PC-3 (cell line): ENCODE measurements at places on chromosomes 1 and 21. TPM values are rescaled to one million over a fixed set of nuclear protein-coding genes. Genes with fewer than 3 reads are reported as not detected.

AK5 gene
- 3.4 and 3.8 TPM in 2 replicates for total RNA-seq

DNA sequence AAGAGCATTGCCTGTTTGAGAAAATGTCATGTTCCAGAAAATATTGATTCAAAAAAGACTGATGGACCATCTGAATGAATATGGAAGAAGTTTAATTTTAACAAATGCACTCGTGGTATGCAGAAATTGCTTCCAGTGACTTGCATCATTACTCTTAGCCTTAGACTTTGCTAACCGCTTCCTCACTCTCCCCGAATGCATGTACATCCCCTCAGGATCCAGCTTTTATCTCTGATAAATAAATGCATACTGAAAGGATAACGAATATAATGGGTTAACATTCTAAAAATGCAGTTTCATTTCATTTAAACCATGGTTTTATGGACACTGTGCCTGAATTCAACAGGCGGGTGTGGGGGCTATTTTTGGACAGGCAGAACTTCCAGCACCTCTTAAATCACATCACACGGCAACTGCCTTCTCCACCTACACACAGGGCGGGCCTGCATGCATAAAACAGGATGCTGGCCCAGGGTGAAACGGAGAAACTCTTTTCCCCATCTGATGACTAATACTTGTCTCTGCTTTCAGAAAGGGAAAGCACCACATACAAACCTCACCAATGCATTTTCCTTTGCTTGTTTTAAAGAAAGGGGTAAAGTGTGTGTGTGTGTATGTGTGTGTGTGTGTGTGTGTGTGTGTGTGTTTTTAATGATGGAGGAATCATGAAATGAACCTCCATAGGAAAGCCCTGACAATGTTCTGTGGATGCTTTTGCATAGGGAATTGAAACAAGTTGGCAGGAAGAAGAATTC lies 48.7 kb downstream of the SPAG17 start:
- no peak overlapping the region for H3K27ac ChIP-seq
- no peak overlapping the region for H3K4me3 ChIP-seq
- no peaks in the 10 kb centered on the region for H3K36me3 ChIP-seq
- no peaks in the 10 kb centered on the region for H3K27me3 ChIP-seq

DNA sequence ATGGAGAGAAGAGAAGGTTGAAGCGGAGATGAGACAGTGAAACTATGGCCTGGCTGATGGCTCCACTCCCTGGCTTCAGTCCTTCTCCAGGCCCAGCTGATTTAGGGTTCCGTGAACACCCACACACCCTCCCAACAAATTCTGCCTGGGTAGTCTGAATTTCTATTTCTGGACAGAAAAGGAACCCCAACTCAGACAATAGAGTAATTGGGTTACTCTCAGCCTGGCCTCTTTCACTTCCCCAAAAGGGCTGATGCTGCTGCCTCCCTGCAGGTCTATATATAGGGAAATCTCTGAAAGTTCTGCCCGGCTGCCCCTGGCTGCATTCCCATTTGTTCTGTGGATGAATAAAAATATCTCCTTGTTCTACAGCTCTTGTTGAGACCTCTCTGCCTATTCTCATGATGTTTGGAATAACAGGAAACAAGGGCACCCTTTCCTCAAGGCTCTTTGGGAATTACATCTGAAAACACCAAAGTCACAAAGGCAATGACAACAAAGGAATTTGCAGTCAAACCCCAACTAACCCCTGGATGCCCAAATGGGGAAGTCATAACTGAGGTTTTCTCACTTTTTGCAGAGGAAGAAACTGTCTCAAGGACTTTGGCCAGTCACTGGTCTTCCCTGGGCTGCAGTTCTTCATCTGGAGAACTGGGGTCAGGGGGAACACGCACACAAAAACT lies 11.4 kb upstream of the ZSCAN20 start:
- H3K27me3 ChIP-seq: no peaks in the 10 kb centered on the region
- DNase-seq: no peak
- H3K4me3 ChIP-seq: no peak overlapping the region
- no peak overlapping the region for H3K27ac ChIP-seq
- peaks cover 28% of the 10 kb centered on the region for H3K4me1 ChIP-seq
- no peaks in the 10 kb centered on the region for H3K36me3 ChIP-seq

DNA sequence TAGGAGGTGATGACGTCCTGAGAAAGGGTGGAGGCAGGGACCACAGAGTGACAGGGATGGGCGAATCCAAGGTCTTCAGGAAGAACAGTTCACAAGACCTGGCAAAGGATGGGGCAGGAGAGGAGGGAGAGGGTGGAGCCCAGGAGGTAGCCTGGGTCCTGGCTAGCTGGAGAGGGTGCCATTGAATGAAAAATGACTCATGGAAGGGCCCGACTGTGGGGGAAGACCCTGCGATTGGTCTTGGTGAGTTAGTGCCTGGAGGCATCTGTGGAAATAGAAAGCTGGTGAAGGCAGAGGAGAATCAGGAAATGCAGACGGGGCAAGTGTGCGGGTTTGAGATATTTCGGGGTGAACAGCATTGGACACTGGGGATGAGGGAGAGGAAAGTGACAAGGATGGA lies 60.3 kb upstream of the SLC45A1 start:
- H3K4me3 ChIP-seq: no peak overlapping the region
- H3K36me3 ChIP-seq: no peaks in the 10 kb centered on the region
- H3K4me1 ChIP-seq: peaks cover 30% of the 10 kb centered on the region
- peak overlapping the region; percentile 97 for H3K27ac ChIP-seq
- no peaks in the 10 kb centered on the region for H3K27me3 ChIP-seq

- no peak overlapping the region for H3K4me3 ChIP-seq
- H3K36me3 ChIP-seq: no peaks in the 10 kb centered on the region
- DNase-seq: no peak
- H3K27ac ChIP-seq: no peak overlapping the region
- H3K27me3 ChIP-seq: no peaks in the 10 kb centered on the region
- peaks cover 4% of the 10 kb centered on the region; the same call in 1 of the 2 replicates for H3K4me1 ChIP-seq
These were observed 476.7 kb upstream of the CAMK1G start for GRCh38 chr1:209106861-209107260.

- H3K4me1 ChIP-seq: peaks cover 60% of the 10 kb centered on the region
- H3K36me3 ChIP-seq: no peaks in the 10 kb centered on the region
- peak within 1 kb of the TSS; percentile 36 for H3K27ac ChIP-seq
- no peaks in the 10 kb centered on the region for H3K27me3 ChIP-seq
- peak; percentile 71 for DNase-seq
- H3K4me3 ChIP-seq: peak within 1 kb of the TSS; percentile 85
These were observed at the start of gene PTGFRN for GRCh38 chr1:116909512-116910378. TSS of gene PTGFRN (plus strand) at chr1:116909916. CDS start at chr1:116910204, 288 bp downstream.

GRCh38 chr1:181175356-181175910 lies 86.9 kb downstream of the IER5 start:
- H3K27ac ChIP-seq: no peak overlapping the region
- no peak overlapping the region for H3K4me3 ChIP-seq
- no peaks in the 10 kb centered on the region for H3K4me1 ChIP-seq

- H3K36me3 ChIP-seq: no peaks in the 10 kb centered on the region
- H3K4me1 ChIP-seq: no peaks in the 10 kb centered on the region
- H3K4me3 ChIP-seq: no peak overlapping the region
These were observed 179.7 kb upstream of the ST6GALNAC5 start for GRCh38 chr1:76687307-76688175.

VASH2 gene
- 4.7 TPM in 2 replicates for total RNA-seq

- H3K27ac ChIP-seq: no peak overlapping the region
- no peak overlapping the region for H3K4me3 ChIP-seq
- H3K36me3 ChIP-seq: no peaks in the 10 kb centered on the region
- no peaks in the 10 kb centered on the region for H3K27me3 ChIP-seq
- DNase-seq: peak; percentile 47
These were observed 322.1 kb upstream of the TMPRSS15 start for GRCh38 chr21:18725653-18726052.

GRCh38 chr1:212749821-212750535 lies 41.6 kb downstream of the NSL1 start:
- DNase-seq: peak; percentile 80
- H3K36me3 ChIP-seq: no peaks in the 10 kb centered on the region
- no peak overlapping the region for H3K4me3 ChIP-seq
- H3K27ac ChIP-seq: no peak overlapping the region

DNA sequence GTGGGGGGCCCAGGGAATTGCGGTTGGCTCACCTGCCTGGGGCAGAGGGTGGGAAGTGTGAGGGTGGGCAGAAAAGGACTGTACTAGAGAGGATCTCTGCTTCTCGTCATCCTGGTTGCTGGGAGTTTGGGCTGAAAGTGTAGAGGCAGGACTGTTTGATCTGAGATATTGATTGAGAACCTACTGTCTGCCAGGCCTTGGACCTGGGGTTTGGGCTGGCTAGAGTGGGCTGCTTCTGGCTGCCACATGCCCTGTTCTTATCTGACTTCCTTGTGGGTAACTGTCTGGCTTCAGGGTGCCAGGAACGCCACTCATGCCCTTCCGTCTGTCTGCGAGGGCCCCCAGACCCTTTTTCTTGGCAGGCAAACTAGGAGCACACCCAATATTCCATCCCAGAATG lies 200.9 kb downstream of the FOXD2 start:
- H3K4me1 ChIP-seq: no peaks in the 10 kb centered on the region
- H3K4me3 ChIP-seq: no peak overlapping the region
- H3K36me3 ChIP-seq: no peaks in the 10 kb centered on the region
- H3K27me3 ChIP-seq: peaks cover 13% of the 10 kb centered on the region

DNA sequence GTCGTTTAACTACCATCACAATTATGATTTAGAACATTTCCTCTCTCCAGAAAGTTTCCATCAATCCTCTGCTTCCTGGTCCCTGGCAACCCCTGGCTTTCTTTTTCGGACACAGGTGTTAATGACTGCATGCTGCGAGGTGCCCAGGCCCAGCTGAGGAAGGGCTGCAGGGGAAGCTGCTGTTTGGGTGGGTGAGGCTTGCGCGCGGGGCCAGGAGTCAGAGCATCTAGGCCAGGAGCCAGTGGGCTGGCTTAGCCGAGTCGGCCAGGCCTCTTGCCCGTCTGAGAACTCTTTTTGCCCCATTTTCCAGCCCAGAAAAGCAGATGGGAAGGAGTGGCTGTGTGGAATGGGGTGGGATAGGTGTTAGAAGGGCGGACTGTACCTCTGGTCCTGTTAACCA lies 51.5 kb downstream of the NAV1 start:
- no peaks in the 10 kb centered on the region for H3K36me3 ChIP-seq
- H3K27me3 ChIP-seq: no peaks in the 10 kb centered on the region
- no peak for DNase-seq
- H3K4me3 ChIP-seq: no peak overlapping the region
- H3K4me1 ChIP-seq: peaks cover 9% of the 10 kb centered on the region
- no peak overlapping the region for H3K27ac ChIP-seq

GRCh38 chr1:167515893-167516321 lies 2.4 kb downstream of the CD247 start:
- no peaks in the 10 kb centered on the region for H3K4me1 ChIP-seq
- H3K4me3 ChIP-seq: no peak overlapping the region
- no peaks in the 10 kb centered on the region for H3K36me3 ChIP-seq
- H3K27ac ChIP-seq: no peak overlapping the region
- H3K27me3 ChIP-seq: peaks cover 26% of the 10 kb centered on the region
- no peak for DNase-seq

ADAMTSL4 gene
- 0.81 and 0.87 TPM in 2 replicates for total RNA-seq

SYPL2 gene
- total RNA-seq: not detected in 2 replicates

- H3K4me3 ChIP-seq: peak overlapping the region; percentile 88
- peaks cover 27% of the 10 kb centered on the region for H3K36me3 ChIP-seq
- H3K27ac ChIP-seq: peak overlapping the region; percentile 39
- peaks cover 34% of the 10 kb centered on the region for H3K4me1 ChIP-seq
- peak; percentile 65 for DNase-seq
These were observed 2.5 kb downstream of the COL6A1 start for GRCh38 chr21:45983981-45984551.

- no peaks in the 10 kb centered on the region for H3K36me3 ChIP-seq
- no peak for DNase-seq
These were observed 316.7 kb downstream of the BRINP2 start for GRCh38 chr1:177487481-177487880.

DNA sequence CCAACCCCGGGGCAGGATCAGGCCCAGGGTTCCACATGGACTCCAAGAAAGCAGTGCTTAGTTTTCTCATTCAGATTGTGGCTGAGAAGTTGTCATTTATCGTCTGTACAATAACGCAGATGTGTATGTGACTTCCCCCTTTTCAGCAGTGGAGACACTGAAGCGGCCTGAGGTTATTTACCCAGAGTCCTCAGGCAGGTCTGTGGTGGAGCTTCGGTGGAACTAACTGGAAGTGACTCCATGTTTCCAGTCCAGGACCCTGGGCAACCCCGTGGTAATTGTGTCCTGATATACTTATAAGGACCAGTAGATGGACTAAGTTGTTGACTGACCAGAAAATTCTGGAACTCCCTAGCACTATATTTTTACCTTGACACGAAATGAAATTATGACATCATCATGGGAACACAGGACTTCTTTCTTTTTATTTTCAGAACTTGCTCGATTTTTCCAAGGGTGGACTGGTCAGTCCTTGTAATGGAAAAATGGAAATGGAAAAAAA lies 1.0 kb upstream of the IER5 start:
- peaks cover 28% of the 10 kb centered on the region for H3K36me3 ChIP-seq
- H3K4me3 ChIP-seq: peak overlapping the region; percentile 99
- H3K27ac ChIP-seq: peak overlapping the region; percentile 90
- no peaks in the 10 kb centered on the region for H3K27me3 ChIP-seq
- peaks cover 18% of the 10 kb centered on the region for H3K4me1 ChIP-seq

SH2D1B gene
- total RNA-seq: 0.04 TPM in 1 of 2 replicates, not detected in the other

- H3K27ac ChIP-seq: no peak overlapping the region
- H3K27me3 ChIP-seq: no peaks in the 10 kb centered on the region
- DNase-seq: no peak
- H3K36me3 ChIP-seq: peaks cover 58% of the 10 kb centered on the region
- peaks cover 4% of the 10 kb centered on the region for H3K4me1 ChIP-seq
These were observed 18.7 kb upstream of the GOLT1A start for GRCh38 chr1:204232526-204232925.

DNAH14 gene
- total RNA-seq: 36.6 and 42.8 TPM in 2 replicates

SPRR2B gene
- not detected in 2 replicates for total RNA-seq

CFAP107 gene
- not detected in 2 replicates for total RNA-seq

DNA sequence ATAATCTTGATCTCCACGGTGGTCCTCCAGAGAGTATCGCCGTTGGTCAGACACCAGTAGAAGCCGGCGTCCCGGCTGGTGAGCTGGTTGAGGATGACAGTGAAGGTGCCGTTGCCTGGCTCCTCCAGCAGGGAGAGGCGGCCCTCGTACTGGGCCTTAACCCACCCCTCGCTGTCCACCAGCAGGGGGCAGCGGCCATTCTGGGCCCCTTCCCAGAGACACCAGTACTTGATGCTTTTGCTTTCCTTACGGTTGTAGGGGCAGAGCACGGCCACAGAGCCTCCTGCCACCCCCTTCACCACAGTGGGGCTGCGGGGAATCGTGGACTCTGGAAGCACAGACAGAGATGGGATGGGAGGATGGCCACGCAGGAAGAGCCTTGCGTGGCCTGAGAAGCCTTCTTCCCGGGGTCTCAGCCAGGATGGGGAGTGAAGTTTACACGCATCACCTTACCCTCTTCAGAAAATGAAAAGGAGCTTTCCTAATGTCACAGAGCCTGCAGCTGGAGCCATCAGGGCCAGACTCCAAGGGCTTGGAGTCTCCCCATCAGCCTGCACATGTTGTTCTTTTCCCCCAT lies 10.7 kb downstream of the PIGR start:
- H3K27ac ChIP-seq: no peak overlapping the region
- no peaks in the 10 kb centered on the region for H3K27me3 ChIP-seq
- H3K36me3 ChIP-seq: no peaks in the 10 kb centered on the region
- DNase-seq: peak; percentile 62
- H3K4me1 ChIP-seq: no peaks in the 10 kb centered on the region

S100A2 gene
- 358 and 373 TPM in 2 replicates for total RNA-seq

GRCh38 chr1:158286941-158287346 lies 2.8 kb upstream of the CD1C start:
- no peak for DNase-seq
- H3K27ac ChIP-seq: no peak overlapping the region
- H3K4me3 ChIP-seq: no peak overlapping the region
- peaks cover 20% of the 10 kb centered on the region for H3K27me3 ChIP-seq
- H3K4me1 ChIP-seq: no peaks in the 10 kb centered on the region

- peaks cover 13% of the 10 kb centered on the region for H3K27me3 ChIP-seq
- H3K36me3 ChIP-seq: no peaks in the 10 kb centered on the region
- no peak for DNase-seq
- H3K27ac ChIP-seq: no peak overlapping the region
- H3K4me1 ChIP-seq: no peaks in the 10 kb centered on the region
These were observed 112.5 kb downstream of the MATN1 start for GRCh38 chr1:30610917-30611316.

KRTAP21-3 gene
- total RNA-seq: not detected in 2 replicates
